ENCODE measurements at places on chromosomes 6 and 20.

DNA sequence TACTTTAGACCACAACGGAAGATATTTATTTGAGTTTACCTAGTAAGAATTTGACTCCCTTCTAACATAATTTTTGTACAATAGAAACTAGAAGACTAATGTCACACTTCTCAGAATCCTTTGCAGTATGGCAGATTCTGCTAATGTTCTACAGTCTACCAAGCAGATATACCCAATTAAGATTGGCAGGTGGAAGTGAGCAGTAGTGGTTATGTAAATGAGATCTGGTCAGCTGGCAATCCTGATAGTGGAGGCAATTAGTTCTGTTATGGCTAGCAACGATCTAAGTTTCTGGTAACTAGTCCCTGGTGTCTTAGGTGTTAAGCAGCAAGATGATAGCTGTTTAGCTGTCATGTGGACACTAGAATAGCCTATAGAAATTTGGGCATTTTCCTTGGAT is 101.0 kb downstream of the CENPW start:
- DNase-seq, result no peak

GRCh38 chr6:167915139-167915538 is 82.3 kb upstream of the KIF25 start:
- no peak for DNase-seq

- DNase-seq, result no peak
These were observed 138.5 kb upstream of the SOX4 start for GRCh38 chr6:21455071-21455470.

DNA sequence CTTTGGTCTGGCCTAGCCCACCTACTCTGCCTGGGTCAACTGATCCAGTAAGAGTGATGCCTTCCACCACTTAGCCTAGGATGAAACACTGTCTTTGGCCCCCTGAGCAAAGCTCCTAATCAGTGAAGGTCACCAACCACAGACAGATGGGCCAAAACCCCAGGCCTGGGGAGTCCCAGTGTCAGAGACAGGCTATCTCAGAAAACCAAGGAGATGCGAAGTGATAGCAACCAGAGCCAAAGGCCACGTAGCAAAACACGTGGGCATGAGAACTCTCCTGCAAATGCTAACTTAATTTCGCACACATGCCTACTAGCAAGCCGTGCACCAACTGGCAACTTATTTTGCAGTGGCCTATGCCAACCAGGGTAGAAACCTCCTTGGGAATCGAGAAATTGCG is 29.1 kb downstream of the AGPAT4 start:
- DNase-seq, result no peak

- DNase-seq, result no peak
These were observed 224.3 kb downstream of the TTLL2 start for GRCh38 chr6:167549213-167549612.

GRCh38 chr20:37403107-37404033 is 57.4 kb downstream of the SRC start:
- no peak for DNase-seq

Measured in CMK (cell line).